ENCODE measurements at places on chromosomes 12 and 14.

DNA sequence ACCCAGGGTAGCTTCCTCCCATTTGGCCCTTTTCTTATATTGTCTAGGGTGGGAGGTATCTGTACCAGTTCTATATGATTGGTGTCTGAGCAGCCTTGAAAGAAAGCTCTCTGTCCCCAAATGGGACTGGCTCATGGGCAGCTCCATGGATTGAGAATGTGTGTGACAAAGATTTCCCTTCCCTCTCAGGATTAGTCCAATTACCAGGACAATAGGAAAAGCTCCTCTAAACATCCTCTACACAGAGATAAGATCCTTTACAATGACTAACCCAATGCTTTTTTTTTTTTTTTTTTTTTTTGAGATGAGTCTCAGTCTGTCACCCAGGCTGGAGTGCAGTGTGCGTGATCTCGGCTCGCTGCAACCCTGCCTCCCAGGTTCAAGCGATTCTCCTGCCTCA, 112.1 kb downstream of the SLC35F4 start:
- DNase-seq, result no peak

DNA sequence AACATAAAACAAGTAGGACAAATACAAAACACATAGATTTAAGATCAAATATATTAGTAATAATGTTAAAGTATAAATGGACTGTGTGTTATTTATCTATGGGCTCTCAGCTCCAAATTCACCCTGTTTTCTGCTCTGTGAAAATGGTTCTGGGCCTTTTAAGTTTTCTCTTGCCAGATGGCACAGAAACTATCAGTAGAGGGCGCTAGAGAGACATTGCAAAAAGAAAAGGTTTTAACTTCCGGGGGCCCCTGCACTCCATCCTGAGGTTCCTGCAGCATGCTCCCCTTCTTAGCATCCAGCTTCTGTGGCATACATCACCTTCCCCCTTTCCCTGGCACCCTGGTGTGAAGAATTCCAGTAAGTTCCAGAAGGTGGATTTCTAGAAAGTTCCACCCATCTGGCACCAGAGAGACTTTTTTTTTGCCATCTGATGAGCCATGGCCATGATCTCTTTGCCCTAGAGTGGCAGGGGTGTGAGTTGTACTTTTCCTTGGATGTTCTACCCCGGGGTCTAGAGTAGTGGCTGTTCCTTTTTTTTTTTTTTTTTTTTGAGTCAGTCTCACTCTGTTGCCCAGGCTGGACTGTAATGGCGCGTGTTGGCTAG, 29.3 kb downstream of the ZCRB1 start:
- no peak for DNase-seq

DNA sequence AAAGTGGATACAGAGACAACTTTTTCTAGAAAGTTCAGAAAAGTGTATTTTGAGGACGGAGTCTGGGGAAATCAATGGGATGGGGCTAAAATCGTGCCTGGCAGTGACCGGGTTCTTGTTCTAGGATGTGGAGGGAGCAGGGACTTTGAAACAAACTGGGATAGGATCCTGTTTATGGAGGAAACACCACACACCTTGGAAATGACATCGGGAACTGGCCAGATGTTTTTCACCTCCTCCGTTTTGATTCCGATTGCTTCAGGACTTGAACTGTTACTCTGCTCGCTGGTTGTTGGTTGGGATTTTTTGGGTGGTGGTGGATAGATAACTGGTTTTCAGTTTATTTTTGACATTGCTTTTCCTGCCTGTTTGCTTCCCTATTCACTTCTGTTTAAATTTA, 506 bp downstream of the EMP1 start:
- DNase-seq, result no peak

DNA sequence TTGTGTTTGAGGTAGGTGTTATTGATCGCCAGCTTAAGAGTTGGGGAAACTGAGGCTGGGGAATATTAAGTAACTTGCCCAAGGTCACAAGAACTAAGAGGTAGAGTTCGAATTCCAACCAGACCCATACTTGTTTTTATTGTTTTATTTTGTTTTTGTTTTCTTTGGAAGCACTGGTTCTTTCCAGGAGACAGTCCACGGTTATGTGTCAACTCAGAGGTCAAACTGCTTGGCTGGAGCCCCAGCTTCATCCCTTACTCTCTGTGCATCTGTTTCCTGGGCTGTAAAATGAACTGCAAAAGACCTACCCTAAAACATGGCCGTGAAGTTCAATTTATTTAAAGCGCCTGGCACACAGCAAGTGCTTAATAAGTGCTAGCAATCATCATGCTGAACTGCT, 74.4 kb upstream of the MAP1LC3B2 start:
- no peak for DNase-seq

- DNase-seq, result no peak
These were observed 38.2 kb downstream of the EVL start for GRCh38 chr14:100103250-100104005.

DNA sequence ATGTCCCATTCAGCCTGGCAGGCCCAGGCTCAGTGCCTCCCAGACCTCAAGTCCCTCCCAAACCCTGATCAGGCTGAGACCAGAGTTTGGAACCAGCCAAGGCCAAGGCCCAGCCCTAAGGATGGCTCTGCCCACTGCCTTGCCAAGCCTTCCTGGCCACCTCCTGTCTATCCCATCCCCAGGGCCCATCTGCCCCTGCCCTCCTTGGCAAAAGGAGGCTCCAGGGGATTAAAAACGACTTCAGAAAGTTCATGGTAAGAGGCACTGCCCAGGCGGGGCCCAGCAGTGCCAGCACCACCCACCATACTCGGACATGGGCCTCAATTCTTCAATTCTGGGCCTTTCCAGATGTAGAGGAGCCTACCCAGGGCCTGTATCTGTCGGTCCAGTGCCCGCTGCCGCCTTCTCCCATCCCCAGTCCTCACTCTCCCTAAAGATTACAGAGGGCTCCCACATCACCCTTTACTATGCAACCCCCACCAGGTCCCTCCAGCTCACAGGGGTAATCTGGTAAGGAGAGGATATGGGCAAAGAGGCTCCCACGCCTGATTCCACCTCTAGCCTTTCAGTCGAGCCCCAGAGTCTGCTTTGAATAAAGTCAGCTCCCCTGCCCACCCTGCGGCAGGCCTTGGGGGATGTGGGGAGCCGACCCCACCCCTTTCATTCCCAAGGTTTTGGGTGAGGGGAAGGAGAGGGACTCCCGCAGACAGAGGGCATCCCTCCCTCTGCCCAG, 932 bp downstream of the ADCY6 start:
- no peak for DNase-seq
